GM12892 (cell line): ENCODE measurements at places on chromosomes 3 and 15.

GRCh38 chr3:82556113-82556512 lies 794.7 kb upstream of the GBE1 start:
- DNase-seq: no peak

- no peak for DNase-seq
Measured at GRCh38 chr3:141271279-141272030, 39.8 kb downstream of the PXYLP1 start.

GRCh38 chr3:135868801-135869200 lies 96.7 kb upstream of the PPP2R3A start:
- DNase-seq: no peak

GRCh38 chr3:6260551-6261191 lies 600.2 kb upstream of the GRM7 start:
- DNase-seq: no peak

DNA sequence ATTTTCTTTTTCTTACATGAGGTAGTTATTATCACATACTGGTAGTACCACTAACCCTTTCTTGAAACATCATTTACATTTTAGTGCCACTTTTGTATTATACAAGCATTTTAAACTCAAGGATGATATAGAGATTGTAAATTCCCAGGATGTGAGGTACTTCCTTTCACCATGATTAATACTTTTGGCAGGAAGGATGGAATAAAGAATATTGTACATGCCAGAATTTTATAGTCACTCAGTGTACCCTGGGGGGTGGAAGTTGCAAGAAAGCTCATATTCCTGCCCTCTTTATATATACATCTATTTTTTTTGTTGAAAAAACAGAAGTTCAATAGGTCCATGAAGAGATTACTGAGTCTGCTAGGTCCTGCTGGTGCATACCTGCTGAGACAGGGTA lies 141.0 kb upstream of the PLSCR5 start:
- DNase-seq: no peak

DNA sequence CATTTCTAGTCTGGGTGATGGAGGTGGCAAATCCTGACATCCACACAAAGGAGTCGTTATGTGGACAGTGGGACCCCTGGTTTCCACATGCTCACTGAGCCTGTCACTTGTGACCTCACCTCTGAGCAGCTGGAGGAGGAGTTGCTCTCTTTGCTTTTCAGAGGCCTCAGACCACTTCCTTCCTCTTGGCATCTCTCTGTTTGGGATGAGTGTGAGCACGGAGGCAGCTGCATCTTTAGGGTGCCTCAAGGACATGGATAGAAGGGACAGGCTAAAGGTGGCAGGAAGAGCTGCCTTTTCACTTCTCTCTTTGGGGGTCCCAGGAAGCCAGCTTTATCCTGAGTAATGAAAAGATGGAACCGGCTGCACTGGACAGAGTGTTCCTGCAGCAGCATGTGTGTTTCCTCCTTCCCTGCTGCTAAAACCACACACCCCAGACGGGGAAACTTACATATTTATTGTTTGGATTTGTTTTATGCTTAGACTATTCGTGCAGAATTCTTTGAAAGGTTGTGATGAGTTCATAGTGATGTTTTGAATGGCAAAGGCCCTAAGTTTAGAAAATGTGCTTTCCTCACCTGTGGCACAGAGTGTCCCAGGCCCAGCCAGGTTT lies 31.8 kb downstream of the GPR171 start:
- no peak for DNase-seq

DNA sequence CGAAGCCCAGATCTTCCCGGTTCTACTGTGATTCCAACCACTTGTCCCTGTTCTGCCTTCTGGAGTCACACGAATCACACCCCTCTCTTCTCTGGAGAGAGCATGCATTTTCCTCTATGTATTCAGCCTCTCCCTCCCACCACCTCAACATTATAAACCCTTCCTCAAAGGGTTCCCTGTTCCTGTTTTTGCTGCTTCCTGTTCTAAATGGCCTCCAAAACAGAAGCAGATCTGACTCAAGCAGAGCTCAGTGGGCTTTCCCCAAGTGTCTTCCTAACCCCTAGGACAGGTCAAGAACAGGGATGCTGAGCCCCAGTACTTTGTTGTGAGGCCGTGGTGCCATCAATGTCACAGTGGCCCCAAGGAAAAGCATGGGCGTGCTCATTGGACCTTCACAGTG lies 75.7 kb upstream of the ARNT2 start:
- DNase-seq: no peak

DNA sequence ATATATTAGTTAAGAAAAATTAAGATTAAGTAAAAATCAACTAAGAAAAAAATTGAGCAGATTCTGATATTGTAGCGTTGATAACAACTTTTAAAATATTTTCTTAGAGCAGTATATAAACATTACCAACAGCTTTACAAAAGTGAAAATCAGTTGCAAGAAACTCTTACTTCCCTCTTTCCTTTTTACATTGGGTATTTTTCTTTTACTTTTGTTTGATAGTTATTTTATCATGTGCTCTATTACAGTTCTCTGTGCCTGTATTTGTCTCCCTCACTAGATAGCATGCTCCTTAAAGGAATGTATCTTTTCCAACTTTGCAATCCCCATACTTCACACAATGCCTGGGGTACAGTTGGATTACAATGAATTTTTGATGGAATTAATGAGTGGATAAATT lies 87.5 kb upstream of the P3H2 start:
- no peak for DNase-seq

- DNase-seq: no peak
Measured at GRCh38 chr15:71366926-71367325, 251.7 kb downstream of the THSD4 start.

DNA sequence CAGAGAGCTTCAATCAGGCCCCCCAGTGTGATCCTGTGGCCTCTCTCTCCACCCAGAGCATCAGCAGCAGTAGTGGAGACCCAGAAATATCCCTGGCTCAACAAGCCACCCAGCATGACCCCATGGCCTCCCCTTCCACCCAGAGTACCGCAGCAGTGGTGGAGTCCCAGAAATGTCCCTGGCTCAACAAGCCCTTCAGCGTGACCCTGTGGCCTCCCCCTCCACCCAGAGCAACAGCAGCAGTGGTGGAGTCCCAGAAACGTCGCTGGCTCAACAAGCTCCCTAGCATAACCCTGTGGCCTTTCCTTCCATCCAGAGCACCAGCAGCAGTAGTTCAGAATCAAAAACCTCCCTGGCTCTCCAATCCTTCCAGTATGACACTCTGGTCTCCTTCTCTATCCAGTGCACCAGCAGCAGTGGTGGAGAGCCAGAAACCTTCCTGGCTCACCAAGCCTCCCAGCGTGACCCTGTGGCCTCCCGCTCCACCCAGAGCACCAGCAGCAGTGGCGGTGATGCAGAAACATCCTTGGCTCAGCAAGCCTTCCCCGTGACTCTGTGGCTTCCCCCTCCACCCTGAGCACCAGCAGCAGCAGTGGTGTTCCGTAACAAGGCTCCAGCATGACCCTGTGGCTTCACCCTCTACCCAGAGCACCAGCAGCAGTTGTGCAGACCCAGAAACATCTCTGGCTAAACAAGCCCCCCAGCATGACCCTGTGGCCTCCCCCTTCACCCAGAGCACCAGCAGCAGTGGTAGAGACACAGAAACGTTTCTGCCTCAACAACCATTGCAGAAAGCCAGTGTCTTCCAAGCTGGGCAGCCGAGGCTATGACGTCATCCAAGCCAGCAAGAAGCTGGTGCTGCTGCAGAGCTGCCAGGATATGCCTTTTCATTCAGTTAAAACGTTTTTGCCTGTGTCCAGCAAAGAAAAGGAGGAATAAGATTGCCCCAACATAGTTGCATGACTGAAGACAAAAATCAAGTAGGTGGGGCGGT lies 61.3 kb upstream of the TAMM41 start:
- no peak for DNase-seq

- no peak for DNase-seq
Measured at GRCh38 chr15:30929982-30930381, 26.3 kb downstream of the FAN1 start.

- no peak for DNase-seq
Measured at GRCh38 chr3:72960812-72961518, 35.6 kb upstream of the PPP4R2 start.

DNA sequence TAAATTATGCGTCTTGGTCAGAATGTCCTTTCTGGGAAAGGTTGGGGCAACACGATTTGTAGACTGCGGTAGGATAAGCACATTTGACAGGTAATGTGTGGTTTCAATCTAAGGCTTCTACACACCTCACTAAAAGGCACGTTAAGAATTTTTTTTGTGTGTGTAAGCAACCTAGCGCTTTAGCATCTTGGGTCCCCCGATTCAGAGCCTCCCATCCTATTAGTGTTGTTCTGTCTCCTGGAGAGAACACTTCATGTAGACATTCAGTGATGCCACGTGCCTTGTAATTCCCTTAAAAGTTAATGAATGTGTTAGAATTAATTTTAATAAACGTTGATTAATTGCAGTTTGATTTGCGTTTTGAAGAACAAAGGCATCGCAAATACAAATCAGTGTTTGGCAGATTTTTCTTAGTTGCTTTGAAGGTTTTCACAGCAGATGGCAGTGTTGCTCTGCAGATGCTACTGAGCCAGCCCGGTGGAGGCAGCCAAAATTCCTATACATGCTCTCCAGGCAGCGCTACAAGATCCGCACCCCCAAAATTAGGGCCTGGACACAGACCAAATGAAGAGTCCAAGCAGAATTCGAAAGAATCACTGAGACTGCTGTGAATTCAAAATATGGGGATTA lies 63.5 kb downstream of the OTOL1 start:
- no peak for DNase-seq

- no peak for DNase-seq
Measured at GRCh38 chr3:183114384-183115178, 15.3 kb upstream of the MCCC1 start.

GRCh38 chr3:123414973-123415775 lies 33.7 kb downstream of the ADCY5 start:
- no peak for DNase-seq

- DNase-seq: no peak
Measured at GRCh38 chr3:143482106-143483088, 362.8 kb downstream of the CHST2 start.

- DNase-seq: no peak
Measured at GRCh38 chr3:73745526-73746191, 120.9 kb upstream of the PDZRN3 start.

GRCh38 chr3:63130625-63131024 lies 147.5 kb upstream of the SYNPR start:
- DNase-seq: no peak

DNA sequence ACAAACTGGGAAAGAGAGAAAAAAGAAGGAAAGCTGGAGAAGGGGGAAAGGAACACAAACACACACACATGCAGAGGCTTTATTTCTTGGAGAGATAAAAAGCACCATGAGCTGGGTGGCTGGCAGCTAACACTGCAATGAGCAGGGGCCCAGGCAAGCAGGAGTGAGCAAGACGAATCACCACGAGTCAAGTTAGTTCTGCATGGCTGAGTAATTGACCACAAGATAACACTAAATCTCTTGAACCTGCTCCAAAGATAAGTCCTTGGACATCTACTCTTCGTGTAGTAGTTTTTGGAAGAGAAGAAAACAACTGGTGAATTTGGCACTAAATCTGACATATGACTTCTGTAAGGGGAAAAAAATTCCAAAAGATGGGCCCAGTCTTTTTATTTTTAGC lies 100.9 kb downstream of the MYO5A start:
- DNase-seq: no peak

- no peak for DNase-seq
Measured at GRCh38 chr15:22955544-22956119, 24.5 kb downstream of the CYFIP1 start.

GRCh38 chr3:14837878-14838258 lies 19.1 kb downstream of the FGD5 start:
- no peak for DNase-seq

DNA sequence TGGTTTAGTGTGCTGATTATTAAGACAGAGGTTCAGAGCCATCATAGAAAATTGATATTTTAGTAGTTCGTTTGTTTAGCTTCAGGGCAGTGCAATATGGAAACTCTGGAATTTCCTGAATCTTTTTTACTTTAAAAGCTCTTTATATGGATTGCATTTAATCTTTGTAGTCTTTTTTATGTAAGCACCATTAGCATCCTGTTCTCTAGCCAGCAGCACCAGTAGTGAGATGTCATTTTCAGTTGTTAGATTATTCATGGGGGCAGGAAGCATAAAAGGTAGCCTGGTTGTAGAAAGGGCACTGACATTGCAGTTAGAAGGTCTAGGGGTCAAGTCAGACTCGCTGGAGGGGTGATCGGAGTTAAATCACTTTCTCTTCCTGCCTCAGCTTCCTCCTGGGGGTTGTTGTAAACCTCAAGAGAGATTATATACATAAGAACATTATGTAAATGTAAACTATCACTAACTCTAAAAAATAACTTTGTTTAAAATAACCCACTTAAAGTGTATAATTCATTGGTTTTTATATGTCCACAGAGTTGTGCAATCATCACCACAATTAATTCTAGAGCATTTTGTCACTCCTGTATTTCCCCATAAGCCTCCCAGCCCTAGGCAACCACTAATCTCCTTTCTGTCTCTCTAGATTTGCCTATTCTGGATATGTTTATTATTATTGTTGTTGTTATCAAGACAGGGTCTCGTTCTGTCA lies 31.4 kb upstream of the ITPKA start:
- no peak for DNase-seq

- DNase-seq: no peak
Measured at GRCh38 chr3:177982034-177982433, 554.2 kb upstream of the KCNMB2 start.

- no peak for DNase-seq
Measured at GRCh38 chr3:36695113-36695768, 69.1 kb downstream of the DCLK3 start.

DNA sequence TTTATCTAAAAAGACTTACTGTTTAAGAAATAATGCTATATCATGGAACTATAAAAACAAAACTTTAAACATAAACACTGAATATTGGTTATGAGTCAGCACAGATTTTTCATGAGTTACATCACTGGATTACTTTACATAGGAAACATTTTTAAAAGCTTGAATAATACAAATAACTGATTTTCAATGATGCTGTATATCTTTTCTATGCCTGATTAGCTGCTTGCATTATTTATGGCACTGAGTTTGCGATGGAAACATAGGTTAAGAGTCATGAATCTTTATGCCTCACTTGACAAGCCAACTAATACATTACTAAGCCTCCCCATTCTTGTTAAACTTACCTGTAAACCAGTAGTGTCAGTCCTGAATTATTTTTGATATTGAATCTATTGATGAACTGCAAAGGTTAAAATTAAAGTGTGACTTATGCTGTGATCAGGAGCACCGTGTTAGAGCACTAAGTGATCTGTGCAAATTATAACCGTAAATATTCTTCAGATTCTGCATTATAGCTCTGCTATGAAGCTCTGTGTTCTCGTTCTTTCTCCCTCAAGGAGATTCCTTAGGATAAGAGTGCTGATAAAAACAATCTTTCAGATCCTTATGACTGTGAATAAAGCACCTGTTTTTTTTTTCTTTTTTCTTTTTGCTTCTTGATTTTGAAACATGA lies 437.3 kb upstream of the BCHE start:
- DNase-seq: no peak

- no peak for DNase-seq
Measured at GRCh38 chr3:18080198-18080689, 337.8 kb upstream of the TBC1D5 start.

DNA sequence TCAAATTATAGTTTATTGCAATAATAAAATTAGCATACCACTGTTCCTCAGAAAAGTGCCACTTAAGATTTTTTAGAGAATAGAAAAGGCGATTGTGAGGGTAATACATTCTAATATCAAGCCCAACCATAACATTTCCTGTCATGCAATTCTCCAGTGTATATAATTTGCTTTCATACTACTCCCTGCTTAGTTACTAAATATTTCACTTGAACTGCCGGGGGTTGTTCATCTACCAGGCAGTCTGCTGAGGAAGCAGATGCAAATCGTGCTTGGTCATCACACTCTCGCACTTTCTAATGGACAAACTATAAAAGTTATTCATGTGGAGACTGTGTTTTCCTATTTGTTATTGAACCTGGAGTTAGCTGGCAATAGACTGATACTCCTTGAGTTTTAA lies 645.6 kb upstream of the CBLB start:
- no peak for DNase-seq

- no peak for DNase-seq
Measured at GRCh38 chr3:177061369-177061768, 135.9 kb downstream of the TBL1XR1 start.
